ENCODE measurements at places on chromosomes 7 and 10. TPM values are rescaled to one million over a fixed set of nuclear protein-coding genes. Genes with fewer than 3 reads are reported as not detected.

DNA sequence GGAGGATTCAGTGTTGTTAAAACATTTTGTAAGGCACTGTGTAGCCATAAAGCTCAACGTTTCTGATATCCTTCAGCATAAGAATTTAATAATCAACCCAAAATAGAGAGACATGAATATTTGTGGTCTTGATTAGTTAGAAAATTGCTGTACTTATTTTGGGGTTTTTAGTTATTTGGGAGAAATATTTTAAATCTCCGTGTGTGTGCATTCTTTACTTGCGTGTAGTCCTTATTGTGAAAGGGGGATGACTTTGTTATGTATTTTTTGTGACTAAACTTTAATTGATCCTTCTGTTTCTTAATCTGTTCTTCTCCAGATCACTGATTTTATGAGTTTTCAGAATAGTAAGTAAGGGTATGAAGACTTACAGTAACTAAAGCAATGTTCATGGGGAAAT, 81.2 kb downstream of the ZNRF2 start:
- no peaks in the 10 kb centered on the region for H3K36me3 ChIP-seq
- H3K27ac ChIP-seq, result no peak overlapping the region
- H3K4me3 ChIP-seq, result no peak overlapping the region
- no peaks in the 10 kb centered on the region for H3K27me3 ChIP-seq
- DNase-seq, result no peak
- no peaks in the 10 kb centered on the region for H3K4me1 ChIP-seq

- H3K36me3 ChIP-seq, result no peaks in the 10 kb centered on the region
- H3K4me3 ChIP-seq, result no peak overlapping the region
- H3K4me1 ChIP-seq, result peaks cover 11% of the 10 kb centered on the region
- DNase-seq, result no peak
- H3K27me3 ChIP-seq, result no peaks in the 10 kb centered on the region
- no peak overlapping the region for H3K27ac ChIP-seq
These were observed 167.1 kb downstream of the ELMO1 start for GRCh38 chr7:37281368-37282092.

GRCh38 chr7:131591687-131592319, 35.4 kb upstream of the PODXL start:
- no peak for DNase-seq
- no peaks in the 10 kb centered on the region for H3K36me3 ChIP-seq
- no peak overlapping the region for H3K27ac ChIP-seq
- no peaks in the 10 kb centered on the region for H3K4me1 ChIP-seq

DNA sequence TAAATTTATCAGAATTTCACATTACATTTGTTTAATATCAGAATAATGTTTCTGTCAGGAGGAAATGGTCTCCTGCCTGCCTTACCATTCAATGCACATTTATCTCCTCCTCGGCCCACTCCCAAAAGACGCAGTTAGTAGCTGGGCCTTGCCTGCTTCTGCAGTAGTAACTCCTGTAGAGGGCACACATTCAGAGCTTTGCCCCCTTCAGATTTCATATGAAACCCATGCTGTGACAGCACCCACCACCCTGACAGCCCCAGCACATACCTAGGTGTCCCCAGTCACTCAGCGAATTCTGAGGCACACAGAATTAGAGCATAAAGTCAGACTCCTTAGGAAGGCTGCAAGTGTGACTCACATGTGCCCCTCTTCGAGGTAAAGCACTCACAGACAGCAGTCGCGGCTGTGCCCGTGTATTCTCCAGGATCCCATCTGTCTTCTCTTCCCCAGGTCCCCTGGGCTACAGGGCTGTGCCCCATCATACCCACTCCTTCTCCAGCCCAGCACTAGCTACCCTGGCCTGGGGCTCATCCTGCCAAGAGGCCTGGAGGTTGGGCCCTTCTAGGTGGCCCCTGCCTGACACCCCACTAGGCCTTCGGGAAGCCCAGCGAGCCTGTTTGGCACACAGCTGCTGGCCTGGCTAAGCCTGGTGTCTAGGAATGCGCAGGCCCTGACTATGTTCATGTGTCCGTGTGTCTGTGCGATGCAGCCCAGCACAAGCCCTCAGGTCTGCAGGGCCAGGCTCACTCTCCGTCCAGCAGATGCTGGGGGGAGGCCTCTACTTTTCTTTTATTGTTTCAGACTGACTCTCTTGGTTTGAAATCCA, 4.7 kb upstream of the DEPP1 start:
- H3K27me3 ChIP-seq, result no peaks in the 10 kb centered on the region
- H3K4me3 ChIP-seq, result no peak overlapping the region
- no peaks in the 10 kb centered on the region for H3K4me1 ChIP-seq
- H3K36me3 ChIP-seq, result peaks cover 11% of the 10 kb centered on the region

DNA sequence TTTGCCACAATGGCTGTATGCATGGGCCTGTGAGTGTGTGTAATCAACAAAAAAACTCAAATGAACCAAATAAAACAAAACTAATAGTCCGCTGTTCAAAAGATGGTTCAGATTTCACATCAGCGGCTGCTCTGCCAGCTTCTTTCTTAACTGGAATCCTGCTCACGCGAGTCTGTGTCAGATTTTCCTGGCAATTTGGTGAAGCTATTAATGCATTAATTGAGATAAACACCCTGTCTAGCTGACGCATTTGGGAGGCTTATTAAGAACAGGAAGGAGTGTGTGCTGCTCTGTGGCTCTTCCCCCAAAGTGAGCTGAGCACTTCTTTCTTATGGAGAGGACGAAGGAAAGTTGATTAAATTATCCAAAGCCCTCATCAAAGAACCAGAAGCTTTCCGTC, 336.6 kb upstream of the MKI67 start:
- no peaks in the 10 kb centered on the region for H3K4me1 ChIP-seq
- no peaks in the 10 kb centered on the region for H3K27me3 ChIP-seq
- H3K4me3 ChIP-seq, result no peak overlapping the region
- no peak for DNase-seq
- H3K36me3 ChIP-seq, result no peaks in the 10 kb centered on the region

- no peak overlapping the region for H3K27ac ChIP-seq
- H3K36me3 ChIP-seq, result no peaks in the 10 kb centered on the region
- no peak overlapping the region for H3K4me3 ChIP-seq
- DNase-seq, result no peak
- H3K4me1 ChIP-seq, result no peaks in the 10 kb centered on the region
These were observed 251.1 kb upstream of the SHH start for GRCh38 chr7:156063241-156063810.

Gene TRPV5
- not detected for total RNA-seq

Gene PON1
- total RNA-seq, result not detected
